ENCODE measurements at places on chromosomes 5 and 9.

DNA sequence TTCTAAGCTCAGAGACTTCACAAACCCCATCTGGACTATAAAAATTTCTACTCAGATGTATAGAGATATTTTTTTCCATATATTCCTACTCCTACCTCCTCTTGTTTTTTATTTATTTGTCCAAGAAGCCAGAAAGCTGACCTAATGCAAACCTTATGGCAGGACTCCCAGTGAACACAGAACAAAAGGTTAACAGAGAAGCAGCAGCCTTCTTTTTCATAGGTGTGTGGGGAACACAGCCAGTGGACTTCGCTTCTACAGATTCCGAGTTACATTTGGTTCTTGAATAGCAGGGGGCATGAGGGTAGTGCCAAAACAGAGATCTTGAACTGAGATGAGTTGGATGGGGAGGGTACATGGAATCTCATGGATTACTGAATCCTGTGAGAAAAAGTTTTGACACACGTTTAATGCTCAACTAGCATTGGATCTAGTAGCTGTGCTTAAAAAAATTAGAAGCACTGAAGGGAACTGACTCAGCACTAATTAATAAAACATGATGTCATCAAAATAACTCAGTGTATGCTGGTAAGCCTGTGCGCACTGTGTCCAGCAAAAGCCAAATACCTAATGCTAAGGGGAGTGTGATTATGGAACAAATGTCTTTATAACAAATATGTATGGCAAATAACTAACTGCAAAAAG is 240.1 kb downstream of the GABRB2 start:
- DNase-seq, result no peak

- DNase-seq, result no peak
Observed at GRCh38 chr9:88583901-88584596, 49.1 kb downstream of the NXNL2 start.

GRCh38 chr5:55829956-55830355 is 21.2 kb upstream of the IL31RA start:
- DNase-seq, result no peak

GRCh38 chr9:87610200-87611155 is 112.8 kb downstream of the DAPK1 start:
- no peak for DNase-seq

DNA sequence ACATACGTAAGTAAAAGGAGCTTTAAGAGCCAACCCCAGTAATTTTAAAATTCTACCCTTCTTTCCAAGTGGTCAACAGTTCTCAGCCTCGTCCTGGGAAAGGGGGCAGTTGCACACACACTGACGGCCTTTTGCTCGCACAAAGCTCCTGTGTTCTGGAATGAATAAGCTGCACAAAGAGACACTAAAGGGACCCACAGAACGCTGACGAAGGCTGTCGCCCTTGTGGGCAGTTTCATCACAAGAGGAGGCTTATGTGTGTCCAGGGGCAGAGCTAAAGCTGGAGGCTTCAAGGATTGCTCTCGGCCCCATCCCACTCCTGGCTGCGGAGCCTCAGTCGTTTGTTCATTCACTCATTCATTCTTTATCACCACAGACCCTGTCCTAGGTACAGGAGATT is 67.0 kb upstream of the NEK6 start:
- no peak for DNase-seq

Measured in HEK293T (cell line).